ENCODE measurements at places on chromosomes 2 and 18. TPM values are rescaled to one million over a fixed set of nuclear protein-coding genes. Genes with fewer than 3 reads are reported as not detected.
A peak's percentile ranks its signal among the peaks of the same experiment; 100 is the strongest.

Gene ERICH2
- total RNA-seq: 0.80 TPM

DNA sequence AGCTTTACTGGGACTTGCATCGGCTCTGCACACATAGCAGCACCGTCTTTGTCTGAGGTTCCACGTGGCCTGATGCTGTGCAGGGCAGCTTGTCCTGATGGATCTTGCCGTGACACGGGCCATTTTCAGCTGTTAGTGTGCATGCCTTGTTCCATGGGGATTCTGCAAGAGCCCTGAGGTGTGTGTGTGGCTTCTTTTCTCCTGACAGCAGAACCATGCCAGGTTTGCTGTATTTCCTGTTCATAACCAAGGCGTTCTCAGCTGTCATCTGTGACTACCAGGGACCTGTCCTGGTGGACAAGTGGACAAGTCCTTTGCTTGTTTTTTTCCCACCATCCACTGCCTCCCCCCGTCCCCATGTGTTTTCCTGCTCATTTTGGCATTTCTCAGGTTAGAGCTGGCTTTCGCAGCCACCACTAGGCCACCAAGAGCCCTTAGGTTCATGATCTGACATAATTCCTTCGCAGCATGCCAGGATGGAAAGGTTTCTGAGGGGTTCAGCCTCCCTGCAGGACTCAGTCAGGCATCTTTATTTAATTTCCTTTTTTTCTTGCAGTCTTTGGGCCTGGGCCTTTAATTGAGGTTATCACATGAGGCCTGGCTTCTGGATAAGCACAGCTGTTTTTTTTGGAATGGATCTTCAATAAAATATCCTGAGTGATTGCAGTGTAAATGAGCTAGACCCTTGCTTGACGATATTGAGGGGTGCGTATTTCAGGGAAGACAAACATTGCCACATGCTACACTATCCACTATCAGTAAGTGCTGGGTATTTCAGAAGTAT, 139.4 kb downstream of the NCK2 start:
- H3K27me3 ChIP-seq: no peaks in the 10 kb centered on the region
- peaks cover 4% of the 10 kb centered on the region for H3K36me3 ChIP-seq
- H3K27ac ChIP-seq: peak overlapping the region; percentile 13

GRCh38 chr2:227370791-227371312, 8.3 kb downstream of the TM4SF20 start:
- H3K4me3 ChIP-seq: no peak overlapping the region
- H3K27ac ChIP-seq: no peak overlapping the region
- H3K36me3 ChIP-seq: no peaks in the 10 kb centered on the region
- no peak for DNase-seq
- no peaks in the 10 kb centered on the region for H3K27me3 ChIP-seq

Gene ASAP2
- 24.2 TPM for total RNA-seq

GRCh38 chr2:199627417-199627816, 169.7 kb upstream of the SATB2 start:
- H3K4me1 ChIP-seq: no peaks in the 10 kb centered on the region
- no peaks in the 10 kb centered on the region for H3K27me3 ChIP-seq
- H3K36me3 ChIP-seq: no peaks in the 10 kb centered on the region
- no peak for DNase-seq
- H3K27ac ChIP-seq: no peak overlapping the region

Gene SLC30A3
- not detected for total RNA-seq

DNA sequence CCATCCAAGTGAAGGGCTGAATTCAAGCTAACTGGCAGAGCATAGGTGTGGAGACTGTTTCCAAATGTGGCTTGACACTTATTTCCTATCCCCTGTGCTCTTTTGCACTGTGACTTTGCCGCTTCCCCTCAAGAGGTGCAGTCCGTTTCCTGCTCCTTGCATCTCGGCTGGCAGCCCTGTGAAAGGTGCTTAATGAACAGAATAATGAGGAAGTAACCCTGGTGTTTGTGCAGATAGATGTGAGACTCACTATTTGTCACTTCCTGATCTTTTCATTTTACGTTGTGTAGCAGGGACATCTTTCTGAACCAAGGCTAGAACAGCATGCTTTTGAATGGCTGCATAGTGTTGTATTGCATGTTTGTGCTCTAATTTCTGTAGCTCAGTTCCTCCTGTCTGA, 60.8 kb downstream of the CEP192 start:
- no peak for DNase-seq
- H3K36me3 ChIP-seq: peaks cover 7% of the 10 kb centered on the region
- no peaks in the 10 kb centered on the region for H3K4me1 ChIP-seq
- H3K27ac ChIP-seq: no peak overlapping the region
- no peak overlapping the region for H3K4me3 ChIP-seq
- no peaks in the 10 kb centered on the region for H3K27me3 ChIP-seq

Gene CDH2
- 1.8 TPM for total RNA-seq

Gene SATB2
- 2.3 TPM for total RNA-seq

Gene STARD6
- total RNA-seq: not detected

- H3K4me3 ChIP-seq: no peak overlapping the region
- H3K36me3 ChIP-seq: no peaks in the 10 kb centered on the region
- H3K27me3 ChIP-seq: no peaks in the 10 kb centered on the region
- H3K27ac ChIP-seq: no peak overlapping the region
These were observed 16.9 kb upstream of the FN1 start for GRCh38 chr2:215452725-215453124.

Gene ACVR1C
- total RNA-seq: 41.4 TPM

- no peak overlapping the region for H3K27ac ChIP-seq
- no peak overlapping the region for H3K4me3 ChIP-seq
- H3K4me1 ChIP-seq: no peaks in the 10 kb centered on the region
These were observed 15.2 kb upstream of the NOSTRIN start for GRCh38 chr2:168787098-168787781.

DNA sequence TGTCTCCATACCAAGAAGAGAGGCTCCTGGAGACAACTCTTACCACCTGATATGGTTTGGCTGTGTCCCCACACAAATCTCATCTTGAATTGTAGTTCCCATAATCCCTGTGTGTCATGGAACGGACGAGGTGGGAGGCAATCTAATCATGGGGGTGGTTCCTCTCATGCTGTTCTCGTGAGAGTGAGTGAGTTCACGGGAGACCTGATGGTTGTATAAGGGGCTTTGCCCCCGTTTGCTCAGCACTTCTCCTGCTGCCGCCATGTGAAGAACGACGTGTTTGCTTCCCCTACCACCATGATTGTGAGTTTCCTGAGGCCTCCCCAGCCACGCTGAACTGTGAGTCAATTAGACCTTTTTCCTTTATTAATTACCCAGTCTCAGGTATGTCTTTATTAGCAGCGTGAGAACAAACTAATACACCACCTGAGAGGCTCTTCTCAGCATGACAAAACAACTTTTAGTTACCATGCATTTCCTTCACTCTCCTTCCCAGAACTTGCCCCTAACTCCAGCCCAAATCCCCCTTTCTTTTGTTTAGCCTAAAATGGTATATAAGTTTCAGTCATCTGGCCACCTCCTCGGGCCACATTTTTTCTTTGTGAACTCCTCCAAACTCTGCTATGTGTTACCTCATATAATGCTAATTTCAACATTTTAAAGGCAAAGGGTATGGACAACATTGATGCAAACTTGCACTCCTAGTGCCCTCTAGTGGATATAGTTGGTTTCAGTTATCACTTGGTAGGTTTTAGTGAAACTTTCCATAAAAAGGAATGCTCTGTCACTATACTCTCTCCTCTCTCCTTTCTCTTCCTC, 58.6 kb upstream of the SLC25A52 start:
- DNase-seq: no peak
- no peak overlapping the region for H3K4me3 ChIP-seq
- no peaks in the 10 kb centered on the region for H3K27me3 ChIP-seq
- H3K4me1 ChIP-seq: no peaks in the 10 kb centered on the region
- H3K27ac ChIP-seq: no peak overlapping the region

DNA sequence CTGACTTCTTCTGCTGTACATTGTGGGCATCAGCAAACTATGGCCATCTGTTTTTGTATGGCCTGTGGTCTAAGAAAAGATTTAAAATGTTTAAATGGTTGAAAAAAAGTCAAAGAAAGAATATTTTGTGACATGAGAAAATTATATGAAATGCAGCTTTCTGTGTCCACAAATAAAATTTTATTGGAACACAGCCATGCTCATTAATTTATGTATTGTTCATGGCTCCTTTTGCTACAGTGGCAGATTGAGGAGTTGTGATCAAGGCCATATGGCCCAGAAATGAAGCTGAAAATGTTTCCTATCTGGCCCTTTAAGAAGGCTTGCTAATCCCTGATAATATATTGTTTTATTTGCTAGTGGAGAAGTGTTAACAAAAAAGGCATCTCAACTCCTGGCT, 162.0 kb downstream of the SLC4A3 start:
- H3K4me3 ChIP-seq: no peak overlapping the region
- H3K27me3 ChIP-seq: no peaks in the 10 kb centered on the region
- H3K27ac ChIP-seq: no peak overlapping the region

DNA sequence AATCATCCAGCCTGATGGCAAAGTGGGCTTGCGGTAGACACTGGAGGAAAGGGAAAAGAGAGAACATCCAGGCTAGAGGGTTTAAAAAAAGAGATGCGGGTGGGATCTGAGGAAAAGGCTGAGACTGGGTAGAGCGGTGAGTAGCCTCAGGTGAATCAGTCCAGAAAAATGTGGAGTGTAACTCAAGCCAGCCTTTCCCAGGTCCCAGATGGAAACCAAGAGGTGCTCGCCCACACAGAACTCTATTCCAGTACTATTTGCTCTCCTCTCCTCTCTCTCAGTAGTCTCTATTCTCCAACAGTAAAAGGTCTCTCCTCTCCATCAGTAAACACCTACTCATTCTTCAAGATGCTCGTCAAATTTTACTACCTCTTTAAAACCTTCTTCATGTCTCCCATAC, 38.3 kb upstream of the NRP2 start:
- no peaks in the 10 kb centered on the region for H3K4me1 ChIP-seq
- no peaks in the 10 kb centered on the region for H3K27me3 ChIP-seq
- H3K27ac ChIP-seq: no peak overlapping the region
- no peak overlapping the region for H3K4me3 ChIP-seq

- no peak for DNase-seq
- H3K4me1 ChIP-seq: no peaks in the 10 kb centered on the region
- H3K36me3 ChIP-seq: no peaks in the 10 kb centered on the region
- no peak overlapping the region for H3K4me3 ChIP-seq
These were observed 39.4 kb downstream of the NBAS start for GRCh38 chr2:15521641-15522181.

DNA sequence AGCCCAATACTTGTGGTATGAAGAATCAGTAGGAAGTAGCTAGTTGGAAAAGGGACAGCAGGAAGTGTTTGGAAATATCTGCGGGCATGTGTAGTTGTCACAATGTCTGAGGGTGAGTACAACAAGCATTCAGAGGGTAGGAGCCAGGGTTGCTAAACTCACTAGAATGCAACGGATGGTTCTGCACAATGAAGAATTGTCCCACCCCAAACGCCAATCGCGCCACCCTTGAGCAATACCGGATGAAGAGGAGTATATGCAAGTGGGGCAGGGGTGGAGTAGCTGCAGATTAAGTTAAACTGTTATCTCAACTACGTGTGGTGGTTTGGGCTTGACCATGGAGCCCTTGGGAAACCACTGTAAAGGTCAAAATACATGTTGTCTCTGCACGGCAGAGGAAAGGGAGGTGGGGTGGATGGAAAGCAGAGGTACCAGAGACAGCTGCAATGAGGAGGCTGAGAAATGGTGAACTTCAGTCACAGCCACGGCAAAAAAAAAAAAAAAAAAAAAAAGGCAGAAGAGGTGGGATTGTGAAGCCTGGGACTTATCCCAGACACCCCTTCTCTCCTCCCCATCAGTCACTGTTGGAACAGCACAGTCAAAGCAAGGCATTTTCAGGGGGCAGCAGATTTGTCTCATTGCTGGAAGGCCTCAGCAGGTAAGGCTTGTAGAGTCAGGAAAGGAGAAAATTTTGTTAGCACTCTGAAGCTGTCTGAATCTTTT, 5.2 kb downstream of the CCL20 start:
- peak overlapping the region; percentile 4 for H3K27ac ChIP-seq
- peak; percentile 43 for DNase-seq
- H3K27me3 ChIP-seq: no peaks in the 10 kb centered on the region
- peaks cover 7% of the 10 kb centered on the region for H3K4me1 ChIP-seq
- H3K36me3 ChIP-seq: no peaks in the 10 kb centered on the region

GRCh38 chr2:106579750-106580197, 92.6 kb downstream of the CD8B2 start:
- H3K27me3 ChIP-seq: no peaks in the 10 kb centered on the region
- H3K4me3 ChIP-seq: no peak overlapping the region
- no peaks in the 10 kb centered on the region for H3K36me3 ChIP-seq
- H3K4me1 ChIP-seq: peaks cover 5% of the 10 kb centered on the region

- H3K4me3 ChIP-seq: no peak overlapping the region
- no peaks in the 10 kb centered on the region for H3K27me3 ChIP-seq
- no peaks in the 10 kb centered on the region for H3K4me1 ChIP-seq
- H3K27ac ChIP-seq: no peak overlapping the region
These were observed 96.4 kb downstream of the RTP5 start for GRCh38 chr2:241965931-241966412.

Gene TMEM198
- total RNA-seq: 1.6 TPM

DNA sequence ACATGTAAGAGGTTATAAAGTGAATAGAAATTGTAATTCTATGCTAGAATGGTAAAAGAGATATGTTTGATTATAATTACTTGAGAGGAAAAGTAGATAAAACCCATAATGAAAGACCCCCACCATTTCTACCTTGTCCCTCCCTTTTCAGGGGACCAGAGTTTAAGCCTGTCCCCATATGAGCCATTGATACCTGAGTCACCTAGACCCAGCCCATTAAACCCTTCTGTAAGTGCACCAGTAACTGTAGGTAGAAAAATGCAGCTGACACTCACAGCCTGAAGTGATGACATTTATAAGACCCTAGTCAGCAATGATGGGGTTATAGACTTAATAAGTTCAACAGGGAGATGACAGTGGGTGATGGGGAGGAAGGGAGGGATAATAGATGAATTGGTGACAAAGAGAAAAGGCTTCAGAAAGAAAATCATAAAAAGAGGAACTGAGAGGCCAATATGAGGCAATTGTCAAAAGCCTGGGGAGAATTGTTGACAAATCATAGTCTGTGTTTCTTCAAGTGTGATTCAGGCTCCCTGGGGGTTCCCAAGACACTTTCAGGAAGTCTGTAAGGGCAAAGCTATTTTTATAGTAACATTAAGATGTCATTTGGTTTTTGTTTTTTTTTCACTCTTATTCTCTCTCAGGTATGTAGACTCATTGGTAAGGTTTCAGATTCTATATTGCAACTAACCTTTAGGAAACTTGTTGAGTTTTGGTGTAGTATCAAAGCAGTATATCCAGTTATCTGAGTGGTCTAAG, 544.2 kb downstream of the SATB2 start:
- no peak overlapping the region for H3K27ac ChIP-seq
- DNase-seq: no peak
- no peaks in the 10 kb centered on the region for H3K4me1 ChIP-seq

DNA sequence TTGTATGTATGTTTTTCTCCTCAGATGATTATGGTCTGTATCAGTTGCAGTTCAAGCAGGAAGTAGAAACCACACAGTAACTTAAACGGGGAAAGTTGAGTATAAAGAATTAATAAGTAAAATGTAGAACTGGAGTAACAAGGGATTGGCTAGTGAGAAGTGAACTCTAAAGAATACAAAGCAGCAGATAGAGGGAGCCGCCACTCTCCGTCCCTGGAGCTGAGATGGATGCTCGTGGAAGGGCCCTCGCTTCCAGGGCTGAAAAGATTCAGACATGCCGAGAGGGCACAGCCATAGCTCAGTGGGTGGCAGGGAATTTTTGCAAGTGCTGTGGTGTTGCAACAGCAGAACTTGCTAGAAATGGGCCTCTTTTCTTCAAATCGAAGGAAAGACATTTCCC, 155.8 kb downstream of the COL6A3 start:
- no peaks in the 10 kb centered on the region for H3K36me3 ChIP-seq
- no peak overlapping the region for H3K27ac ChIP-seq
- H3K27me3 ChIP-seq: no peaks in the 10 kb centered on the region
- no peak overlapping the region for H3K4me3 ChIP-seq

Data from breast epithelium (tissue), 4 donors.